ELR (cell line): ENCODE measurements at places on chromosomes 4 and X.

DNA sequence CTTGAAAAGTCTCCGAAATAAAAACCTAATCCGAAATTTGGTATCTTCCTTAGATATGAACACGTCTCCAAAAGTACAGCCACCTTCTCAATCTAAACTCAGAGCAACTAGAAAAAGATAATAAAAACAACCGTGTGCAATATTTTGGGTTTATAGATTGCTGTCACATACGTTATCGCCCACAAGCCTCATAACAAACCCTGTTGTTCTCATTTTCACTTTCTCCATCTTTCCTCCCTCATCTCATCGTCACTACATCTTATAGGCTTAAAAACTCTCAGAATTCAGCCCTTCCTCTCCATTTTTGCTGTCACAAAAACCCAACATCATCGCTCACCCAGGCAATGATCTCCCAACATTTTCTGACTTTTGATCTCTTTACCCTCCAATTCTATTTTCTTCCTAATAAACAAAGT lies 448 bp upstream of the SCFD2 start:
- no peak for DNase-seq

- no peak for DNase-seq
Observed at GRCh38 chr4:188596021-188596420, 456.8 kb downstream of the TRIML1 start.

DNA sequence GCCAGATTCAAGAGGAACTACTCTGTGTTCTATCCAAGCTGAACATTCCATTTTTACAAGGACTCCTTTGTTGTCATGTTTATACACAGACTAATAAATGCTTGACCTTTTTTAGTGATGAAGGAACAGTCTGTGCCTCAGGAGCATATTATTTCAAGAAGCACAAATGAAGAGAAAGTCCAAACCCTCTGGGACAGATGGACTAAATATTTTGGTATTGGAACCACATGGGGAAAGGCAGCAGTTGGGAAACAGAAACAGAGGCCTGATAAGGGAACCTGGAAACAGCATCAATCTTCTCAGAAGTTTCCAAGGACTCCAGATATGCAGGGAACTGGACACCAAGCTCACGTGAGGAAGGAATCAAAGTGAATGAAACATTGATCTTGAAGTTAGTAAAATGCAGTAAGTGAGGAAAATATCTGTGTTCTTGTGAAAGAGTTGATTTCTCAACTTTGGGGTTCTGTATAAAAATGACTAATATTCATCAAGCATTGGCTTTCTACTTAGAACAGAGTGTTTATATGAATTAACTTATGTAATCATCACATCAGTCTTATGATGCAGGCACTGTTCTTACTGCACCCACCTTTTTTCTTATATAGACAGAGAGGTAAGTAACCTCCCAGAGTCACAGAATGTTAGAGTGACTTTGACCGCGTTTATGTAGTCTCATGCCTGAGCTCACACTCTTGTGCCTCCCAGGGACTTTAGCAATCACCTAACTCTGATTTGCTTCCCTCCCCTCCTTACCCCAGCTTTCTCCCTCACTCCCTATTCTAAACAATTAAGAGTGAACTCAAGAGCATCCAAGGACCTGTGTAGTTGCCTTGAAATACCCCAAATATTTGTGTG lies 148.9 kb upstream of the JADE1 start:
- DNase-seq = no peak

GRCh38 chr4:76745240-76745639 lies 152.7 kb downstream of the SOWAHB start:
- peak; percentile 64 for DNase-seq

DNA sequence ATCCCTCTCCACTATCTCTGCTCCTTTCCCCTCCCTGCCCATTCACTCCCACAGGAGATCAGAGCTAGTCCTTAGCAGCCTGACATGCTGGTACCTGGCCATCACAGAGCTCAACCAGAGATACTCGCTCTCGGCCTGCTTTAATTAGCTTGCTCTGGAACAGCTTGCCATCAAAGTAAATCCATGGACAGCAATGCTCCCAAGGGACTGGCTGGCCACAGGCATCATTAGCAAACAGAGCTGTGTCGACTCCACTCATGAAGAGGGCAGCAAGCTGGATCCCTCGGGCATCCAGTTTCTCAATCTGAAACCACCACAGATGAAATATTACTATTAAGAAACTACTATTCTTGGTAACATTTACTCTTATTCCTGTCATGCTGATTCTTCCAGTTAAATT lies 43.4 kb upstream of the PHF8 start:
- no peak for DNase-seq

DNA sequence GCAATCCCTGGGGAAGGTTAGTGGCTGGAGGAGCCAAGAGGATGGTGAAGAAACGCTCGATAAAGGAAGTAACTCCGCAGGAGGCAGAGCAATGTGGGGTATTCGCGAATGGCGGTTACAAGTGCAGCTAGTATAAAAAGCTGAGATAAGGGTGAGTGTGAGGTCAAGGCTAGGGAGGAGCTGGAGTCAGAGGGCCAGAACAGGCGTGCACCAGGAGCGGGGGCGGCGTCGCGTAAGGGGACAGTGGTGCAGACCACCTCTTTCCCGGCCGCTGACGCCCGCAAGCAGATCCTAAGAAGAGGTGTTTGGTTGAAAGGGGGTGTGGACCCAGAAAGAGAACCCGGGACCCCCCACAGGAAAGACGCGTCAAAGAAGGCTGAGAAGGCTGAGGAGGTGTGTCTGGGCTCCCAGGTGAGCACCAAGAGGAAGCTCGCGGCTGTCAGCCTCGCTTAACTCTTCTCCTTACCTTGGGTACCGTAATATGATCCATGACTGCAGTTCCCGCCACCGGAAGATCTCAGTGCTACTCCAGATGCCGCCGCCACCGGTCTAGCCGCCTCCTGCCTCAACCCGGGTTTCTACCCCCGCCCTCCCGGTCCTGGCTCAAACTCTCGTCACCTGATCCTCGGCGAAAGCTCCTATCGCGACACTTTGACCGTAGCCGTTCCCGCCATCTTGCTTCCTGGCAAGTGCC lies at the start of gene MTMR8:
TSS of gene MTMR8 (minus strand) at position 579 of the 694 bp plus-strand sequence. CDS start at position 490, 89 bp downstream.
- DNase-seq = peak; percentile 2

DNA sequence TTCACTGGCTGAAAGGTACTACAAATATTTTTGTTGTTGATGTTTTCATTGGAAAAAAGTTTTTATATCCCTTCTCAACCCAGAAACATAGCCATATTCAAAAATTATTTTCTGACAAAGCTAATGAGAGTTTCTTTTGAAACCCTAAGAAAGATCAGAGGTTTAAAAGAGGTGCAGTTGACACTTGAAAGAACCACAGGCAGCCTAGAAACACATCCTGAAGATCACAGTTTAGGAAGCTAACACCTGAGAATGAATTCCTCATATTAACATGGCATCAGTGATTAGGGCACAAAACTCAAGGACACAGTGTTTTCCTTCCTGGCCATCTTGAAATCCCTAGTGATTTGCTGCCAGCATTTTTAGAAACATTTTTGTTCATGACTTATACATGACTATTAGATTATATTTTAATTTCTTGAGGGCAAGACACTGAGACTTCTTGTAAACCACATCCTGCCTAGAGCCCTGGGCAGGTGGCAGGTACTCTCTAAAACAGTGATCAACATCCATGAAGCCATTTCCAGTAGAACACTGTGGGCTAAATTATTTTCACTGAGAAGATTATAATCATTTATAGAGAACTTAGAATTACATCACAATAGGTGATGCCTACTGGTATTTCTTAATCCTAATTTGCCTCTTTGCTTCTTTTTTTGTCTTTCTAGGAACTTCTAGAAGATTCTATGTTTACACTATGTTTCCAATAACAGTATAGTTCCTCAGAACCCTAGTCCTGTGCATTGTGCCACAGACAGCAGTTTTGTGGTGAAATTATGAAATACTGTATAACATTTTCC lies 80.0 kb downstream of the ARSJ start:
- DNase-seq = no peak

GRCh38 chrX:110280954-110281353 lies 36.9 kb downstream of the AMMECR1 start:
- peak; percentile 17 for DNase-seq

GRCh38 chrX:19775830-19776485 lies 111.4 kb downstream of the SH3KBP1 start:
- no peak for DNase-seq

DNA sequence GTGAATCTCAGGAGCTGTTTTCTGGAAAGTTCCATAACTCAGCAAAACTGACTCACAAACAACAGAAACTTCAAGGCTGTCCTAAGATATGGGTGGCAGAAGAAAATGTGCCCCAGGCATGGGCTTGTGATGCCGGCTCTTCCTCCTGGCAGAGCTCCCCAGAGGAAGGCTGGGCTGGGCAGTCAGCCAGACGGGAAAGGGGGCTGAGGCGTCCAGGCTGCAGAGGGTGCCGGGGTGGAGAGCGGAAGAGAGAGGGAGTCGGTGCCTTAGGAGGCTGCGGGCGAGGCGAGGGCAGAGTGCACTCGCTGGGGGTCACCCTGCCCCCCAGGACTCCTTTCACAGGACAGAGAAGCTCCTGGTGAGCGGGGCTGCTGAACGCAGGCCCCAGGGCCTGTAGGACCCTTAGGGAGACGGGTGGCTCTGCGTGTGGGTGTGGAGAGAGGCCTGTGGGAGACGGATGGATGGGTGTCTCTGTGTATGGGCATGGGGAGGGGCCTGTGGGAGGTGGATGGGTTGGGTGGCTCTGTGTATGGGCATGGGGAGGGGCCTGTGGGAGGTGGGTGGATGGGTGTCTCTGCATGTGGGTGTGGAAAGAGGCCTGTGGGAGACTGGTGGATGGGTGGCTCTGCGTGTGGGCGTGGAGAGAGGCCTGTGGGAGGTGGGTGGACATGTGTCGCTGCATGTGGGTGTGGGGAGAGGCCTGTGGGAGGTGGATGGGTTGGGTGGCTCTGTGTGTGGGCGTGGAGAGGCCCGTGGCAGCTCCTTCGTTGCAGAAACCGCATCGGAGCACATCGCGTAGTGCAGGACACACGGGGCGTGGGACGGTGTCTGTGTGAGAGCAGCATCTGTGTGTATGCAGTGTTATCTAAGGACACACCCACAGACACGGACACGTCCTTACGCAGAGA lies 15.9 kb downstream of the PCGF3 start:
- no peak for DNase-seq

- DNase-seq = no peak
Observed at GRCh38 chr4:148881860-148882643, 439.8 kb upstream of the NR3C2 start.

DNA sequence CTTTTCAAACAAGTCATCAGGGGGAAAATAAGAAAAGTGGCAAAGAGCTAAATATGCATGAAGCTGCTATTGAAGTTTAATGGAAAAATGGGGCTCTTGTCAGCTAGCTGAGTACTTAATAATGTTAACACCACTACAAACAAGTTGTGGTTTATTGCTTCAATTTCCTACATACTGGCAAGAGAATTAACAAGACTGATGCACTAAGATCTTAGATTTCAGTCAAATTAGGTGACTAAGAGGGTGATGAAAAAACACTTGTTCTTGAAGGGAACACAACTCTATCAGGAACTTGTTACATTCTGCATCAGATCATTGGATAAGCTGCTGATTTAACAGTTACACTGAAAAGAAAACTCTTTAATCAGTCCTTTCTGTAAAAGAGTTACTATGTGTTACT lies 234.6 kb upstream of the AFF2 start:
- no peak for DNase-seq

DNA sequence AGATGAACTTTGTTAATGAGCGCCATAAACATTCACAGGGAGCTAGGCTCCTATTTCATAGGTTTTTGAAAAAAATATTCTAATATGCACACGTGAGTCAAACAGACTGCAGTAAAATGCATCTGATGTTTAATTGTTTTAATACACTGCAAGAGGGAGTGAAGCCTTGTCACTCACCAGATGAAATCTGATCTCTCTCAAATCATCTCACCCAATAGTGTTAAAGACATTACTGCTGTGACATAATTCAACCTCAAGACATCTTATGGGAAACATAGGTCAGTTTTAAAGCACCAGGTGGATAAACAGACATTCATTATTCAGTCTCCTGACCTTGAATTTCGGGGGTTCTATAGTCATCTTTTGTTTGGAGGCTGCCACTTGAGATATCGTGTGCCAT lies 148.3 kb downstream of the MAML3 start:
- DNase-seq = no peak

DNA sequence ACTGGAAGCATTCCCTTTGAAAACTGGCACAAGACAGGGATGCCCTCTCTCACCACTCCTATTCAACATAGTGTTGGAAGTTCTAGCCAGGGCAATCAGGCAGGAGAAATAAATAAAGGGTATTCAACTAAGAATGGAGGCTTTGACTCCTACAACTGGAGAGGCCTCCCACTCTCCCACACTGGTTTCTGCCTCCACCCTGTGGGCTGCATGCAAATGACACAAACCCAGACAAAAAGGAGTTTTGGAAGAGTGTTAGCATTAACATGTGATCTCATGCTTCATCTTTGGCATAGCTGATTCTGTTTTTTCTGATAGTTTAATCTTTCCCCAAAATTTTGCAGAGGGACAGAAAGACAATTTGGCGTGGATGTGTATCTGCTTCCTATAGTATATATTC lies 80.8 kb upstream of the IQCM start:
- peak; percentile 60 for DNase-seq

- DNase-seq = peak; percentile 58
Observed at GRCh38 chr4:122930862-122931261, 8.5 kb upstream of the NUDT6 start.

- no peak for DNase-seq
Observed at GRCh38 chr4:164894702-164895101, 17.7 kb downstream of the APELA start.

DNA sequence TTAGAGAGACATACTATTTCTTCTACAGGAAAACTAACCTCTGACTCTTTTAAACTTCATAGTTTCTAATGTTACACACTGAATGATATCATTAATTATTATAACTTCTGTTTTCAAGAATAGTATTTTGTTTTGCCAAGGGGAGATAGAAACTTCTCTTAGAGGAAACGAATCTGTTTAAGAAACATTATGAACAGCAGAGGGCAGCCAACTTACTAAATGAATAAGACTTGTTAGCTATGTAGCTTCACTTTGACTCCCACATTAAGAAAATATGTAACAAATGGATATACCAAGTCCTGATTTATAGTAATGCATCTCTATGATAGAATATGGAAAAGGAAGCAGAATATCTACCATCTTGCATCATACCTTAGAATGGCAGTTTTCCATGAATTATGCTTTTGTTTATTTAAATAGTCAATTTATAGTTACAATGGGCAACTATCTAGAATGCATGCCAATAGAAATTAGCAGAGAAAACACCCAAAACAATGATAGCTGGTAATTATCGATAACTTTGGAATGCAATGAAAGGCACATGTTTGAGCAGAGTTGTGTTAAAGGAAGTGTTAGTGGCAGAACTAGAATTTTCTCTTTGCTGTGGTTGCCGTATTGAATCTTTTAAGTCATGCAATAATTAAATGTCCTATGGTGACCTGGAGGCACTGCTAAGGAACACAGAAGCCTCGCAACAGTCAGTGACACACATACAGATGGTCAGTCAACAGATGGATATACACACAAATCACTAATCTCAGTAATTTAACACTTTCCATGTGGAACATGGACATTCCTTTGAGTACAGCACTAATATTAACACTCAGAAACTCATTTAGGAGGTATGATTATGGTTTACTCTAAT lies 105.7 kb upstream of the PDLIM3 start:
- peak; percentile 77 for DNase-seq
